ENCODE measurements at places on chromosomes 3 and 15.

- DNase-seq: no peak
Observed at GRCh38 chr15:48176957-48177356, 1.1 kb downstream of the MYEF2 start.

- DNase-seq: no peak
Observed at GRCh38 chr3:194100856-194101390, 35.0 kb upstream of the HES1 start.

DNA sequence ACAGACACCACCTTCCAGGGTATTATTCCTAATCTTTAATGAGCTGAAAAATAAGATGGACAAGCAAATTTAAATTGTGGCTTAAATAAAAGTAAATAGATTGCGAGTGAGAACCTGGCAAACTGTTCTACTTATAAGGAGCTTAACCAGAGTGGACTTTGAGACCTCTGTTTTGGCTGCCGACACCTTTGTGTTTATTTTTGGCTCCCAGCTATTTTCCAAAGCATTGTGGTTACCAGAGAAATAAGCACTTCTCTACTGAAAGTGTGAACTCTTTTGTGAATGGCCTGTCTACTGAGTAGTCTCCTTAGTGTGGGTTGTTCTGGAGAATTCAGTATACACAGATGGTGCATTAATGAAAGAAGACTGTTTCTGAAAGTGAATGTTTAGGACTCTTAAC, 109.4 kb downstream of the ATP8B4 start:
- no peak for DNase-seq

- DNase-seq: no peak
Observed at GRCh38 chr3:171282041-171282440, 178.2 kb downstream of the TNIK start.
